A172 (cell line): ENCODE measurements at places on chromosomes 16 and 17.

- no peak for DNase-seq
These were observed 154.6 kb upstream of the CHMP6 start for GRCh38 chr17:80836971-80837481.

GRCh38 chr17:42016411-42016831 is 818 bp downstream of the DNAJC7 start:
- no peak for DNase-seq

DNA sequence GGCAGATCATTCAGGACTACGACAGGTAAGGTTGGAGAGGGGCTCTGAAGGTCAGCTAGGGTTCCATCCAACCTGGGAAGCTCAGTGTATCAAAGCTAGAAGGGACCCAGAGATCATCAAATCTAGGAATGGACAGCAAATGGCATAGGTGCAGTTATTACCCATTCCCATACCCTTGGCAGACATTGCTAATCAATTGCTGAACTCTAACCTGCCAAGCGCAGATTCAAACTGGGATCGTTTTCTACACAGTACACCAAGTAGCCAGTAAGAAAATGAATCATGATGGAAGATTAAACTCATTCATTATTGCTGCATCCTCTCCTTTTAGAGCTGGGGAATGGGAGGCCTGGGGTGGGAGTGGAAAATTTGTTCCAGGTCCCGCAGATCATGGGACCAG is 33.6 kb downstream of the CPNE2 start:
- DNase-seq: no peak

DNA sequence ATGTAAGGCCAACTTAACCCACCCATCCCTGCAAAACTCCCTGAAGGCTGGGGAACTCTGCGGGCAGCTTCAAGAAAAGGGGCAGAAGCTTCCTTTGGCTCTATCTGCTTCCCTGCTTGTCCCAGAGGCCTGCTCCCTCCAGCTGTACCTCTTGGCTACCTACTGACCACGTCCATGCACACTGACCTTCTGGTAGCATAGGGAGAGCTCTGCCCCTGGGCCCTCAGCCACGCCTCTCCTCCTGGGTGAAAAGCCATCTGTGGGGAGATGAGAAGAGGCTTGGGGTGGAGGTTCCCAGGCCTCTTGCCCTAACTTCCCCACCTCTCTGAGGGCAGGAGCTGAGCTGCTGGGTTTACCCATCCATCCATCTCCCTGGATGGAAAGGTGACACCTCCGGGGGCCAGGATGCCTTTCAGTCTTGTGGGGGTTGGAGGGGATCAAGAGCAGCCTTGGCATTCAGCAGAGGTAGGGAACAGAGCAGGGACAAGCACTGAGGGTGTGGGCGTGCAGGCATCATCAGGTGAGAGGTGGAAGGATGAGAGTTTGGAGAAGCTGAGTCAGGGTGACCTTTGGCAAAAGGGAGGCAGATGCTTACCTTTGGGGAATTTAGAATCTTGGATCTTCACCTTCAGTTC is 23.4 kb upstream of the MFSD6L start:
- no peak for DNase-seq

DNA sequence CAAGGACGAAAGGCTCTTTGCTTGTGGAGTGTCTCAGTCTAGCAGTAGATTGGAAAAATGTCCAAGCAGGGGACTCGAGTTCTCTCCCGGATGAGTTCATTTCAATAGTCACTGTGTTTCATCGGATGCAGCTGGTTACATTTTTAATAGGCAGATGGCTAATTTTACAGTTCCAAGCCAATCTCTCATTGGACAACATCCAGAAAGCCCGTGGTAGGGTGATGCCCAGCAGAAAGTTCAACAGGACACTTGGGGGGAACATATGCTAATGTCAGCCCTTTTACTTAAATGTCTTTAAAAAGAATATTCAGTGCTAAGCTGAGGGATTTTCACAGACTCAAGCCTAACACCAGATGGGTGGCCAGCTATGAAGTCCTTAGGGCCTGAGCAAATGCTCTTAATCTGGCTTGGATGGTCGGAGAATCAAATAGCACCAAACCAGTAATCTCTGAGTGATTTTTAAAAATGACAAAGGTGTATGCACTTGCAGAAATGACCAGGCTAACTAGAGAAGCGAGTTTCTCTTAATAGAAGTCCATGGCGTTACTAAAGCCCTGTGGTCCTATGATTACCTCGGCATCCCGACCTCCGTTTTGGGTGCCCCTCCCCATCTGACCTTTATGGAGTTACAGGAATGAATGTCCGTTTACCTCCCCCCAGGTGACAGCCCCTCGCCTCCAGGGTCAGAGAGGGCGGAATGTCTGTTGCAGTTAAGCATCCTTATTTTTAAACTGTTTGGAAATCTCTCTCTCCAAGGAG is 289.2 kb upstream of the SALL1 start:
- no peak for DNase-seq

DNA sequence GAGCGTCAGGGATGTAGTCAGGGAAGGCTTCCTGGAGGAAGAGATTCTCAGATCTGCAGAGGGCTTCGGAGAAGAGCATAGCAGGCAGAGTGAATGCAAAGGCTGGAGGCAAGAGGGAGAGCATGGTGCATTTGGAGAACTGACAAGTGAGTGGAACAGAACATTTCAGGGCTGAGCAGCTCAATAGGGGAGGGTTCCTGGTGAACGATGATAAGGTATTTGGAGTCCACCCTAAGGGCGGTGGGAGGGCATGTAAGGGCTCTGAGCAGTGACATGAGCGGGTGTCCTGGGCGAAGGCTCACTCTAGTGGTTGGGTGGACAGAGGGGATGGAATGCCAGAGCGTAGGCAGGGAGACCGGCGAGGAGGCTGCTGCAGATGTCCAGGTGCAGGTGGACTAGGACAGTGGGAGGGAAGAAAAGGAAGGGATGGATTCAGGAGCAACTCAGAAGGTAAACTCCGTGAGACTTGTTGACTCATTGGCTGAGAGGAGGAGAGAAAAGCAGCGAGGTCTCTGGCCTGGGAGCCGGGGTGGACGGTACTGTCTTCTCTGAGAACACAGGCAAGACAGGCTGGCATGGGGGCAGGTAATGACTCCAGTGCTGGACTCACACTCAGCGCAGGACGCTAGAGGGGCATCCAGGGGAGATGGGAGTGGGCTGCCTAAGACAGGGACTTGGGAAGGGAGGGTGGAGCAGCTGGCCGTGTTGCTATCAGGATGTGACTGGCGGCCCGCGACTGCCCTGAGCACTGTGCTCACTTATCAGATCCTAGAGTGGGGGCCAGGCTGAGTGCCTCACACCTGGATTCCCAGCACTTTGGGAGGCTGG is 1.4 kb upstream of the PITPNA start:
- no peak for DNase-seq

DNA sequence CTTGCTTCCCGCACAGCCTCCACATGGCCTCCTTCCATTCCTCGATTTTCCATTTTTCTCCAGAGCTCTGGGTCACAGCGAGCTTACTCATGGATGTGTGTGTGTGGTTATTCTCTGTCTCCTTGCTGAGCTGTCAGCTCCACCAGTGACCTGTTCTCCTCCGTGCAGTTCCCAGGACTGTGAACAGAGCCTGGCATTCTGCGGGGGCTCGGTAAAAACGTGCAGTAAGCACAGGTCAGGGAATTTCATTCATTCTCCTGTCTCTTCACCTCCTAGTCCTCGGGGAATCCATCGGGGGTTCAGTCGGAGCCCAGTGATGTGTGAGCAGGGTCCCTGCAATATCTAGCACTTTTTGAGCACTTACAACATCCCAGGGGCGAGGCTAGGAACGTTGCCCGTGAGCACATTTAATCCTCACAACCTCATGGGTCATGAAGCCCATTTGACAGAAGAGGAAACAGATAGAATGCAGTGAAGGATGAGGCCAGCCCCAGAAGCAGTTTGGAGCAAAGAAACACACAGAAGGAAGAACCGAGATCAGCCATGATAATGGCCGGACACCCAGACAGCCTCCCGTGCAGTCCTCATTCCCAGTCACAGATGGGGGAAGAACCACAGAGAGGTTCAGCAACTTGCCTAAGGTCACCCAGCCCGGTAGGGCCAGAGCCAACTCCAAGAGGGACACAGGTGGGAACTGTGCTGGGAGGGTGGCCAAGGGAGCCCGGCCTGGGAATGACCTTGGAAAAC is 183.2 kb upstream of the GSE1 start:
- no peak for DNase-seq

- no peak for DNase-seq
These were observed 139.8 kb upstream of the CACNG5 start for GRCh38 chr17:66695098-66695497.

DNA sequence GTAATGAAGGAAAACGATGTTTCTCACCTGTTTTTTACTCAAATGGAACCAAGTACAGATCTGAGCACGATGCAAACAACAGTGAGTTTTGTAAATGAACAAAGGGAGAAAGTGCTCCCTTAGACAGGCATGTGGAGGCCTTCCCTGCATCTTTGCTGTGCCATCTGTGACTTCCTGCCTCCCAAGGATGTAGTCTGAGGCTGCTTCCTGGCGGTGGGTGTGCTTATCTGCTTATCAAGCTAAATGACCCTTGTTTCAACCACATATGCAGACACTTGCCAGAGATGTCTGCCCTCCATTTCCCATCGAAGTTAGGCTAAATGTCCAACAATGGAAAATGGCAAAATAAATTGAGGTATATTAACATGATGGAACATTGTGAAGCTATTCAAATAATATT is 34.6 kb downstream of the RGS9 start:
- DNase-seq: no peak

DNA sequence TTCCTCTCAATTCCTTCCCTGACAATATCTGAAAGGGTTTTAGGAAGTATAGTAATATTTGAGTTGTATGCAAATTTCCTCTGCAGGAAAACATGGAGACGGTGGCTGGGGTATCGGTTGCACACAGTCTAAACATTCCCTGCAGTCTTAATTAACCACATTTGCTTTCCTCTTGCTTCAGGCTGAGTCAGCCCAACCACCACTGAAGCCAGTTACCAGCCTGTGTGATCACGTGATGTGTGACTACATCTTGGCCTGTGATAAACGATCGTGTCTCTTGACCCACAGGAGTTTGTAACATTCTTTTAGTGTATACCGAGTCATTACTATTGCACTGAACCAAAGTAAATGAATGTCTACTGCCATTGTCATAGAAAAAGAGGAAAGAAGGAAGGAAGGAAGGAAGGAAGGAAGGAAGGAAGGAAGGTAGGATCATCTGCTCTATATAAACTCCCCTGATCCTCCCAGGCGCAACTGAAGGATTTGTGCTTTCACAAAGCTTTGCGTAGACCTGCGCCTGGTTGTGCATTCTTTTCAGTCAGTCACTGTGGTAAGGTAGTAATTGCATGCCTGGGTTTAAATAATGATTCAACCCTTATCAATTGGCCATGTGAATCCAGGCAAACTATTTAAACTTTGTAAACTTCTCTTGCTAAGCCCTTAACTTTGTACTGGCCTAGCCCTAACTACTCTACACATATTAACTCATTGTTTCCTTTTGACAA is 280.6 kb upstream of the SALL1 start:
- peak; percentile 99 for DNase-seq

DNA sequence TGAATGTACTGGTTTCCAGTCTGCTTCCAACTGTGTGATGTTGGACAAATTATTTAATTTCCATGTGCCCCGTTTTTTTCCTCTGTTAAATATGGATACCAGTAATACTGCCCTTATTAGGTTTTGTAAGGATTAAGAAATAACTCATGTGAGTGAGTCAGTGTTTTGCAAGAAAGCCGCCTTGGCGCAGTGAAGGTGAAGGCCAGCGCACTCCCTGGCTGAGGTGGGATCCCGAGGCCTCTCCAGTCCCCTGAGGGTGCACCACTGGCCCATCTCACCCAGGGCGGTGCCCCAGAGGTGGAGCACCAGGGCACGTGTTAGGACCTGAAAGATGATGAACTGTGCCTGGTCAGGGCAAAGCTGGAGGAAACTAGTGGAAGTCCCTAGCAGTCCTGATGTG is 43.5 kb downstream of the PHKB start:
- no peak for DNase-seq
